ENCODE measurements at places on chromosomes 3 and 15. TPM values are rescaled to one million over a fixed set of nuclear protein-coding genes. Genes with fewer than 3 reads are reported as not detected.

CTXN2 gene
- not detected for total RNA-seq

RPP25 gene
- 4.1 TPM for total RNA-seq

ROPN1 gene
- total RNA-seq = not detected

ACOX2 gene
- total RNA-seq = 19.2 TPM

DUOXA2 gene
- total RNA-seq = not detected

CA12 gene
- total RNA-seq = 174 TPM

ALDH1L1 gene
- 0.18 TPM for total RNA-seq

SCN11A gene
- total RNA-seq = 0.25 TPM

GHSR gene
- not detected for total RNA-seq

ZNF80 gene
- not detected for total RNA-seq

TMEM212 gene
- total RNA-seq = not detected

GOLGA8T gene
- not detected for total RNA-seq

MYZAP gene
- not detected for total RNA-seq

CLDN18 gene
- total RNA-seq = not detected

CCR3 gene
- not detected for total RNA-seq

MKRN2OS gene
- not detected for total RNA-seq

BUB1B gene
- 35.2 TPM for total RNA-seq

SPTSSB gene
- total RNA-seq = not detected

SLC51B gene
- total RNA-seq = not detected

ZWILCH gene
- total RNA-seq = 7.8 TPM

SPTBN5 gene
- total RNA-seq = 0.57 TPM

CNTN6 gene
- total RNA-seq = 1.3 TPM

KIF15 gene
- total RNA-seq = 17.1 TPM

LIPH gene
- total RNA-seq = 0.36 TPM

CYP19A1 gene
- total RNA-seq = 3.1 TPM

CTXND1 gene
- total RNA-seq = not detected

C2CD4B gene
- not detected for total RNA-seq

CASR gene
- total RNA-seq = not detected

TRH gene
- total RNA-seq = 2.5 TPM

PCOLCE2 gene
- 31.6 TPM for total RNA-seq

STAB1 gene
- total RNA-seq = 0.90 TPM

DGKG gene
- 0.27 TPM for total RNA-seq

PATL2 gene
- total RNA-seq = 0.72 TPM

CIDEC gene
- not detected for total RNA-seq

FANCD2OS gene
- total RNA-seq = not detected

PLCL2 gene
- 11.6 TPM for total RNA-seq

PRSS50 gene
- not detected for total RNA-seq

HDC gene
- not detected for total RNA-seq

COMMD2 gene
- total RNA-seq = 42.7 TPM

TLR9 gene
- total RNA-seq = not detected

ANXA2 gene
- total RNA-seq = 3,136 TPM

ITIH4 gene
- total RNA-seq = not detected

DTX3L gene
- 33.5 TPM for total RNA-seq

IL17RD gene
- total RNA-seq = 13.6 TPM

DNAH12 gene
- total RNA-seq = 0.09 TPM
